ENCODE measurements at places on chromosomes 11 and 22.

DNA sequence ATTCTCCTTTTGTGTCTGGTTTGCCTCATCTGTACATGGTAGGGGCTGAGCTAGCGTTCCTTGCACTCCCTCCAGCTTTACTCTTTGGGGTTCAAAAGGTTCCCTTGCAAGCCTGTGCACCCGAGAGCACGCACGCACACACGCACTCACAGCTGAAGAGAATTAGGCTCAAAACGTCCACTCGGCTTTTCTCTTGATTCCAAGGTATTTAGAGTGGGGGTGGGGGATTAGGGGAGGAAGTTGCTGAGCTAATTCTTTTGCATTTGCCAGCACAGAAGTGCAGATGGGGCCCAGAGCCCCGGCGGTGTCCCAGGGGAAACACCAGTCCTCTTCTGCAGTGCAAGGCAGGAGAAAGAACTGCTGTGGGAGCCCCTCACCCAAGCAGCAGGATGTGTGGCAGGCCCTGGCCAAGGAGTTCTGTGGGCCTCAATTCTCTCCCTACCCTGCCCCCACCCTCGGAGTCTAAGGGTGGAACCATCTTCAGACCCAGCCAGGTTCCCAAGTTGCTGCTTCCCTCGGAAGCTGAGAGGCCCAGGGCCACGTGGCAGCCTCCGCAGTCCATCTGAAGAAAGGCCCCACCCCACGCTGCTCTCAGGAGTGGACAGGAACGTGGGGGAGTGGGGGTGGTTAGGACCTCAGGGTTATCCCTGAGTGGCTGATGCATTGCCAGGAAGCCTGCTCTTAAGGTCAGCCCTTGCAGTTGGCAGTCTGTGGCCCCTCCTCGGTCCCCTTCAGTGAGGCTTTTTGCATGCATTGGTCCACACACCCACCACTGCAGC, 3.8 kb upstream of the KCNQ1OT1 start:
- no peak for DNase-seq

DNA sequence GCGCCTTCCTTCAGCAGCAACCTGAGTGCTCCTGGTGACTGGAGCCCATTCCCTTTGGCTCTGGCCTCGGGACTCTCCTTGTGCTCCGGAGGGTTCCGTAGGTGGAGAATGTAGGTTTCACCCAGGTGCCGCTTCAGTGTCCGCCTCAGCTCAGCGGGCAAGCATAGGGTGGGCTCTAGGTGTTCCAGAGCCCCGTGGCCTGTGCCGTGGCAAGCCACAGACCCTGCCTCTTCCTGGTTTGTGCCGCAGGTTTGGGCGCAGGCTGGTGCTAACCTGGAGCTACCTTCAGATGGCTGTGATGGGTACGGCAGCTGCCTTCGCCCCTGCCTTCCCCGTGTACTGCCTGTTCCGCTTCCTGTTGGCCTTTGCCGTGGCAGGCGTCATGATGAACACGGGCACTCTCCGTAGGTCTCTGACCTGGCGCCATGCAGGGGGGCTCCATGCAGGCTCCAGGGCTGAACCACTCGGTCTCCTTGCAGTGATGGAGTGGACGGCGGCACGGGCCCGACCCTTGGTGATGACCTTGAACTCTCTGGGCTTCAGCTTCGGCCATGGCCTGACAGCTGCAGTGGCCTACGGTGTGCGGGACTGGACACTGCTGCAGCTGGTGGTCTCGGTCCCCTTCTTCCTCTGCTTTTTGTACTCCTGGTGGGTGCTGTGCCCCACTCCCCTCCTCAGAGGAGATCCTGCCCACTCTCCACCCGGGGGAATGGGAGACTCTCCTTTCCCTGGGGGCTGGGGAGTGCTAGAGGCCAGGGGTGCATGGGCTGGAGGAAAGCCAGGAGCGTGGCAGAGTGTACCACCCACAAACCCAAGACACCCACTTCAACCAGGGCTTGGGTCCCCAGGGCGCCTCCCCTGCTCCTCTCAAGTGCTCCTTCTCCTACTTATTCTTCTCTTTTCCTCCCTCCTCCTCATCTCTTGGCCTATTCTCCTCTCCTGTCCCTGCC, 2.4 kb downstream of the SLC22A12 start:
- no peak for DNase-seq

DNA sequence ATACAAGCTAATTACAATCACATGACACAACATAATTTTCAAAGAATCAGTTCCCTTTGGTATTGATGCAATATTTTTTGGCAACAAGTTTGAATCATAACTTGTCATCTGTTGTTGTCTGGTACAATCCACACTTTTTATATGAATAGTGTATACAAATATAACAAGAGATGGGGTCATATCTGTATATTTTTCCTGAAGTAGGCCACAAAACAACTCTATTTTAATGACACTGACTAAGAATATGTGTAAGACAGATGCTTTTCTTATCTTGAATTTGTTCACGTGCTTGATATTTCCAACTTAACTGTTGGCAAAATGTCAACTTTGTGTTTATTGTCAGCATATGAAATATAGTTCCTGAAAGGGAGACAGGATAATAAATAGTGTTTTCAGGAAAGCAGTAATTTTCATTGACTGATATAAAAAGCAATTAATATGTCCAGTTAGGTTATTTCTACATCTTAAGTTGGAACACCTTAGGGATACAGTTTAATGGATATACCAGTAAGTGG, 27.9 kb downstream of the NOX4 start:
- no peak for DNase-seq

- DNase-seq, result no peak
Observed at GRCh38 chr11:122676638-122677037, 21.1 kb downstream of the UBASH3B start.

GRCh38 chr11:62015615-62016014, 48.2 kb upstream of the FTH1 start:
- no peak for DNase-seq

- DNase-seq, result no peak
Observed at GRCh38 chr11:130801333-130802122, 114.8 kb downstream of the SNX19 start.

GRCh38 chr11:27281740-27282590, 81.0 kb downstream of the CCDC34 start:
- peak; percentile 45 for DNase-seq

GRCh38 chr22:26134654-26135330, 34.5 kb upstream of the SEZ6L start:
- no peak for DNase-seq

DNA sequence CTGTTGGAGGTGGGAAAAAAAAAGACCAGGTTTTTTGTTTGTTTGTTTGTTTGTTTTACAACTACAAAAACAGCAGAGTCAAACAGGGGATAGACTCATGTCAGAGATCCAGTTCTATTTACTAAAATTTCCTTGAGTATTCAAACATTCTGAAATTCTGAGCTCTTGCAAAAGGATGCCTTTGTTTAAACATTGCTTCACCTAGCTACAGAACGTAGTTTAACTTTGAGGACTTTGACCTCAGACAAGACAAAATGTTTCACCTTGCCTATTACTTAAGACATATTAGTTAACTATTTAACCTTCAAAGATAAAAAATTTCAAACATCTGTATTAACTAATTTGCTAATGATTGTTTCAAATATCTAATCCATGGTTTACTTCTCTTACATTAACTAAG, 36.1 kb upstream of the GLYATL2 start:
- DNase-seq, result no peak
